ENCODE measurements at places on chromosomes 6 and 20.
A peak's percentile ranks its signal among the peaks of the same experiment; 100 is the strongest.

GRCh38 chr6:38336922-38337321 is 302.8 kb downstream of the BTBD9 start:
- DNase-seq = no peak

DNA sequence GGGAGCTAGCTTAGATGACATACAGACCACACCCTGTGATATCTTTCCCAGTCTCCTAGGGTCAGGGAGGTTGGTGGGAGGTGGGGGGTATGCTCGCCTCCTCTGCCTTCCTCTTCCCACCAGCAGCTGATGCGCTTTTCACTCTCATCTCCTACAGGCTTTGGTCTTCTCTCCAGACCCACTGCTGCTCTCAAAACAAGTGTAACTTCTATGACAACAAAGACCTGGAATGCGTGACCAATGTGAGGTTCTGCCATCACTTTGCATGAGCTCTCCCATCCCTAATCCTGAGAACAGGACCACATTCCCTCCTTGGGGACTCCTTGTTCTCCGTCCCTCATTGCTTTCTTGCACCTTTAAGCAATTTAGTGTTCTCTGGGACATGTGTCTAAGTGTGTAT is 2.7 kb downstream of the CTSA start:
- no peak for DNase-seq

DNA sequence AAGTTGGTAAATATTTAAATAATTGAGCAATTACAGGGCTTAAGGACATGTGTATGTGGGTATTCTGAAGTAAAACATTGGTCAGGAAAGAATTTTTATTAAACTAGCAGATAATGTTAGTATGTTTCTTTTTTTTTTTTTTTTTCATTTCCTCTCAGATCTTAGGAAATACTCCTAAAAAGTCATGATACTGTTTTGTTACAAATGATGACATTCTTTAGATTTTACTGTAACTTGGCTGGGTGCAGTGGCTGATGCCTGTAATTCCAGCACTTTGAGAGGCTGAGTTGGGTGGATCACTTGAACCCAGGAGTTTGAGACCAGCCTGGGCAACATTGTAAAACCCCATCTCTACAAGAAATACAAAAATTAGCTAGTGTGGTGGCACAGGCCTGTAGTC is 41.5 kb downstream of the CDC40 start:
- DNase-seq = no peak

DNA sequence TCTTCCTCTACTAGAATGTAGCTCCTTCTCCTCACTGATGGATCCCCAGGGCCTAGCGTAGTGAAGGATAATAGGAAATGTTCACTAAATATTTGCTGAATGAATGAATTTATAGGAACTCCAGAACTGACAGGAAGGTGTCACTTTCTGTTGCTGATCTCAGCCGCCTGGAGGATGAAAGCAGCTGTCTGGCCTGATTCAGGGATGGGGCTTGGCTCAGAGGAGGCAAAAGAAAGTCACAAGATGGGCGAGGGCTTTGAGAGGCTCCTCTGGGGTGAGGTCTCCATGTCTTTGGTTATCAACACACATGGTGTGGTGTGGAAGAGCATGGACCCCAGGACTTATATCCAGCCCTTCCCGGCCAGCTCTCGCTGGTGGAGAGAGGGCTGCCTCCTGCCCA is 11.5 kb upstream of the CCDC167 start:
- no peak for DNase-seq

- no peak for DNase-seq
Observed at GRCh38 chr20:48056218-48056617, 270.9 kb upstream of the SULF2 start.

GRCh38 chr6:162671580-162672165 is 55.9 kb downstream of the PRKN start:
- no peak for DNase-seq

DNA sequence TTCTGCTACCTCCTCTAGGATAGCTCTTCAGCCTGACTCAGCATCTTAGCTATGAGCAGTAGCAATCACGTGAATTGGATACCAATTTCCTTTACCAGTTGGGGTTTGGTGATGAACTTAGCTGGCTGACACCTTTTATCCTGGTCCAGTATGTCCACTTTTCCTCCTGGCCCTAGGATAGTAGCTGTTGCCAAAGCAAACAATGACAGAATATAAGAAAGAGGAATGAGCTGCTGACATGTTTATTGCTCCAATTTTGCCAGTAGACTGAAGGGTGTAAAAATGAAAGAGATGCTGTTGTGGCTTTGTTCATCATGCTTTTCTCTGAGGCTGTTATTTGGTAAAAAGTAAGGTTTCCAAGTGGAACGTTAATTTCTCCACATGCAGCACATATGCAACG is 168.3 kb upstream of the JAG1 start:
- no peak for DNase-seq

GRCh38 chr6:44923444-44923843 is 404.7 kb upstream of the RUNX2 start:
- no peak for DNase-seq

DNA sequence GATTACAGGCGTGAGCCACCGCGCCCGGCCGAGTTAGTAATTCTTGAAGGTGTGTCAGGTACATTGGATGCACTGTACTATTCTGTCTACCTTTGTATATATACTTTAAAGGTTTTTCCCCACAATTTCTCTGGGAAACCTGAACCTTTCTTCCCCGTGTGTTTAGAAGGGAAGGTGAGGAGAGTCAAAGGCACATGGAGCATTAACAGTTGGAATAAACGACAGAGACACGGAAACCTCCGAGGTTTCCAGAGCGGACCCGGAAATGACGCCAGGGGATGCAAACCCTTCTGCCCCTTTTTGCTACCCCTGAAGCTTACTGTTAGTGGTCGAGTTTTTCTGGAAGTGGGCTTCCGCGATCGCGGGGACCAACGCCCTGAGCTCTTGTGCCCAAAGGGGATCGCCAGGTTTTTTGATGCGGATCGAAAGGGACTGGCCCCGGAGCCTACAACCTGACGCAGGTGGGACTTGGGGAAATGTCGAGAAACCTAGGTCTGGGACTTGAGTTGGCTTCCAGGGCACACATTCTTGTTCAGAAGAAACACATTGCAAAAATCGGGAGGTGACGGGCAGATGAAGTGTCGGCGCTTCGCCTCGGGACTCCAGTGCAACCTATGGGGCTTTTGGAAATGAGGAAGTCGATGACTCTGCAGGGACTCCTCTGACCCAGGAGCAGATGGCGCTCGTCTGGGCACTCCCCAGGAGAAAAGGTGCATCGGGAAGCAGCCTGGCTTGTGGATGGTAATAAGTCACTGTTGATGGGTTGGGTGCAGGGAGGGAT is 218.2 kb downstream of the OR2B2 start:
- peak; percentile 78 for DNase-seq

DNA sequence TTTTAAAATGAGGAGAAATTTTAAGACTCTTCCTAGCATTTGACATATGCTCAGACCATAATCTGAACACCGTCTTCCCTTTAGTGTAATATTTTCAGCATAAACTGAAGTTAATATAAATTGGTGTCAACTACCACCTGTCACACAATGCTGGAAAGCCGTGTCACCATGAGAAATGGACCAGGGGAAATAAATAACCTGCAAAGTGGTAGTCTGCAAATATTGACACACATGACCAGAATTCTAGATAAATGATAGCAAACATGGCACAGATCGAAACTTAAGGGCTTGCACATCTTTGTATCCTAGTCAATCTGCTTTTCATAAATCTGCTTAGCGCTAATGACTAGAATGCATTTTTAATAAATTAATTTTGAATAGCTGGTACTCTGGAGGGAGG is 191.9 kb downstream of the CD83 start:
- no peak for DNase-seq

DNA sequence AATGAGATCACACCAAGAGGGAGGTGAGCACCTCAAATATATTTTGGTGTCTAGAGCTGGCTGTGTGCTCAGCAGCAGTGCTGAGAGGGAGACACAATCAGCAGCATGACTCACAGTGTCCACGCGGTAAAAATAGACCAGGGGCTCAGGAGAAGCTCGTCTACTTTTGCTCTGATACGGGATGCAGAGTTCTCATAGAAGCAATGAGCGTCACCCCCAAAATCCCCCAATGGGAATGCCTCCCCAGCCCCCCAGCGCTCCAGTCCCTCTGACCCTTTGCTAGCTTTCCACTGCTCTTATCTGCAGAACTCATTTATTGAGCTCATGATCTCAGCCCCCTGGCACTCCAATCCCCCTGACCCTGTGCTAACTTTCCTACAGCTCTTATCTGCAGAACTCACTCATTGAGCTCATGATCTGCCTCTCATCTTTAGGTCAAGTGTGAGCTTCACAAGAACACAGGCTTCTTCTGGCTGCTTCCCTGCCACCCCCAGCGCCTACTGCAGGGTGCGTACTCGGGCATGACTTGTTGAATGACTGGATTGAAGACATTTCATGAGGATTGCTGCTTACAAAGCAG is 34.0 kb downstream of the SYNDIG1 start:
- DNase-seq = no peak

All from activated effector memory CD4-positive, alpha-beta T cell treated with anti-CD3 and anti-CD28 coated beads, Interleukin-2, amount 50 U/mL, for 16 hours (primary cell).